ENCODE measurements at places on chromosomes 2 and 18. TPM values are rescaled to one million over a fixed set of nuclear protein-coding genes. Genes with fewer than 3 reads are reported as not detected.
A peak's percentile ranks its signal among the peaks of the same experiment; 100 is the strongest.

The FBXO48 gene
- 1.5 TPM for total RNA-seq

The NT5C1B gene
- total RNA-seq, result not detected

The FEV gene
- not detected for total RNA-seq

The CYRIA gene
- total RNA-seq, result 1.2 TPM

The AGXT gene
- not detected for total RNA-seq

The ANKZF1 gene
- total RNA-seq, result 76.0 TPM

The IL1RL1 gene
- total RNA-seq, result 0.22 TPM

The PROC gene
- 0.13 TPM for total RNA-seq

The TSPYL6 gene
- not detected for total RNA-seq

The PJVK gene
- total RNA-seq, result 1.9 TPM

The GALNT5 gene
- total RNA-seq, result not detected

DNA sequence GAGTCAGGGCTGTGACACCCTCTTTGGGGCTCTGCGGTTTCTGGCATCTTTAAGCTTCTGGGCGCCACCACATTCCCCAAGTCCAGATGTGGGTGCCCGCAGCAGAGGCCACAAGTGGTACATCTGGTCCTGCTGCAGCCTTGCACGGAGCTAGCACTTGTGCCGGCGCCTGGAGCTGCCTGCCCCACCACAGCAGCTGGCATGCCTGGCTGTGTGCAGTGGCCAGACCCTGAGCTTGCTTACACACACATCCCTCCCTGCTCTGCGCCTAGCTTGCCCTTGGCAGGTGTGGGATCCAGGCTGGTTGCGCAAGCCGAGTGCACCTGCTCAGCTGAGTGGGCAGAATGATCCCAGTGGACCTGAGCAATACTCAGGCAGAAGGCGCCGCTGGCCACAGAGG lies 27.3 kb downstream of the SLC4A10 start:
- DNase-seq, result no peak
- no peaks in the 10 kb centered on the region for H3K4me1 ChIP-seq
- H3K27me3 ChIP-seq, result no peaks in the 10 kb centered on the region
- no peak overlapping the region for H3K4me3 ChIP-seq
- no peak overlapping the region for H3K27ac ChIP-seq

- no peaks in the 10 kb centered on the region for H3K27me3 ChIP-seq
- peaks cover 71% of the 10 kb centered on the region for H3K4me1 ChIP-seq
- H3K27ac ChIP-seq, result no peak overlapping the region
Measured at GRCh38 chr18:63284827-63285733, 34.5 kb downstream of the BCL2 start.

- H3K27ac ChIP-seq, result no peak overlapping the region
- H3K4me3 ChIP-seq, result no peak overlapping the region
- H3K36me3 ChIP-seq, result no peaks in the 10 kb centered on the region
- H3K4me1 ChIP-seq, result no peaks in the 10 kb centered on the region
- DNase-seq, result no peak
Measured at GRCh38 chr18:9679125-9679524, 29.0 kb upstream of the RAB31 start.

DNA sequence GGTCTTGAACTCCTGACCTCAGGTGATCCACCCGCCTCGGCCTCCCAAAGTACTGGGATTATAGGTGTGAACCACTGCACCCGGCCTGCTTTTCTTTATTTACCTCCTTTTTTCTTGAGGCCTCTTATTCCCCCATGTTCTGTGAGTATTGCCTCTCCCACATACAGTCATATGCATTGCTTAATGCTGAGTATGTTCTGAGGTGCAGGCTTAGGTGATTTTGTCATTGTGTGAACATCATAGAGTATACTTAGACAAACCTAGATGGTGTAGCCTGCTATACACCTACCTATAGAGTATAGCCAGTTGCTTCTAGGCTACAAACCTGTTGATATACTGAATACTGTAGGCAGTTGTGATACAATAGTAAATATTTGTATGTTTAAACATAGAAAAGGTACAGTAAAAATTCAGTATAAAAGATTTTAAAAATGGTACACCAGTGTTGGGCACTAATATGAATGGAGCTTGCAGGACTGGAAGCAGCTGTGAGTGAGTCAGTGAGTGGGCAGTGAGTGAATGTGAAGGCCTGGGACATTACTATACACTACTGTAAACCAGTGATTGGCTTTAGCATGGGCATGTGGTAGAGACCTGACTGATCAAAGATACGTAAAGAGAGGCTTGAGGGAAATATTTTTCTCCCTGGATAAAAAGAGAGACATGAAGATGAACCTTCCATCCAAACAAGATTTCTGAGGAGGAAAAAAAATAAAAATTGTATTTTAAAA lies 17.6 kb downstream of the SLC39A10 start:
- no peak overlapping the region for H3K4me3 ChIP-seq
- H3K36me3 ChIP-seq, result no peaks in the 10 kb centered on the region
- H3K27me3 ChIP-seq, result no peaks in the 10 kb centered on the region
- no peak for DNase-seq

DNA sequence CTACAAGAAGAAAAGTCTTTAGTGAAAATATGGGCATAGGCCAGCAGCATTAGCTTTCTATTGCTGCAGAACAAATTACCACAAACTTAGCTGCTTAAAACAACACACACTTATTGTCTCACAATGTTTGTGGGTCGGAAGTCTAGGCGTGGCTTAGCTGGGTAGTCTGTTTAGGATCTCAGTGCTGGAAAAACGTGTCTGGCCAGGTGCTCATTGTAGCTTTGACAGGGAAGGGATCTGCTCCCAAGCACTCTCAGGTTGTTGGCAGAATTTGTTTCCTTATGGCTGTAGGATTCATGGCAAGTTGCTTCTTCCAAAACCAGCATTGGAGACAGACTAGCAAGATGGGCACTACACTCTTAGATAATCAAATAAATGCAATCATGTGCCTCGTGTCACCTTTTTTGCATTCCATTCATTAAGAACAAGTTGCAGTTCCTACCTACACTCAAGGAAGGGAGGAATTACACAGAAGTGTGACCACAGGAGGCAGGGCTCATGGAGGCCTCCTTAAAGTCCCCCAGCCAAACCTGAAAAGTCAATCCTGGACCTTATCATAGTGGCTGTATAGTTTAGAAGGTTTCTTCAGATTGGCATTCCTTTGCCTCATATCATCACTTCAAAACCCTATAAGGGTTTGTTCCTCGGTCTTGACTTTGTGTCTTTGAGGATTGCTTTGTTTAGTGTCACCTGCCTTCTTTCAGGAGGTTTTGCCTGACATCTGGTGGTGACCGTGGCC lies 17.3 kb downstream of the MRPL30 start:
- peaks cover 16% of the 10 kb centered on the region for H3K36me3 ChIP-seq
- no peaks in the 10 kb centered on the region for H3K27me3 ChIP-seq
- H3K4me3 ChIP-seq, result no peak overlapping the region
- H3K4me1 ChIP-seq, result no peaks in the 10 kb centered on the region
- H3K27ac ChIP-seq, result no peak overlapping the region
- no peak for DNase-seq

DNA sequence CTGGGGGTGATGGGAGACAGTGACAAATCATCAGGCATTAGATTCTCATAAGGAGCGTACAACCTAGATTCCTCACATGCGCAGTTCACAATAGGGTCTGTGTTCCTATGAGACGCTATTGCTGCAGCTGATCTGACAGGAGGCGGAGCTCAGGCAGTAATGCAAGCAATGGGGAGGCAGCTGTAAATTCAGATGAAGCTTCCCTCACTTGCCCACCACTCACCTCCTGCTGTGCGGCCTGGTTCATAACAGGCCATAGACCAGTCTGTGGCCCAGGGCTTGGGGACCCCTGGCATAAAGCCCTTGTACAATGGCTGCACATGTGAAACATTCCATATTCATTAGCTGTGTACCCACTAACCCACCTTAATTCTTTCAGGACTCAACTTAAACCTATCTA lies 18.0 kb downstream of the NMUR1 start:
- H3K4me3 ChIP-seq, result no peak overlapping the region
- H3K36me3 ChIP-seq, result no peaks in the 10 kb centered on the region
- H3K27ac ChIP-seq, result no peak overlapping the region
- H3K27me3 ChIP-seq, result no peaks in the 10 kb centered on the region
- no peak for DNase-seq
- peaks cover 13% of the 10 kb centered on the region for H3K4me1 ChIP-seq

GRCh38 chr2:240524963-240525718 lies 32.6 kb downstream of the ANKMY1 start:
- no peaks in the 10 kb centered on the region for H3K4me1 ChIP-seq
- H3K4me3 ChIP-seq, result no peak overlapping the region
- no peaks in the 10 kb centered on the region for H3K36me3 ChIP-seq
- no peak for DNase-seq

- no peaks in the 10 kb centered on the region for H3K27me3 ChIP-seq
- no peak for DNase-seq
- H3K4me1 ChIP-seq, result no peaks in the 10 kb centered on the region
- H3K4me3 ChIP-seq, result no peak overlapping the region
- no peak overlapping the region for H3K27ac ChIP-seq
Measured at GRCh38 chr18:43757273-43757672, 480.0 kb upstream of the SYT4 start.

DNA sequence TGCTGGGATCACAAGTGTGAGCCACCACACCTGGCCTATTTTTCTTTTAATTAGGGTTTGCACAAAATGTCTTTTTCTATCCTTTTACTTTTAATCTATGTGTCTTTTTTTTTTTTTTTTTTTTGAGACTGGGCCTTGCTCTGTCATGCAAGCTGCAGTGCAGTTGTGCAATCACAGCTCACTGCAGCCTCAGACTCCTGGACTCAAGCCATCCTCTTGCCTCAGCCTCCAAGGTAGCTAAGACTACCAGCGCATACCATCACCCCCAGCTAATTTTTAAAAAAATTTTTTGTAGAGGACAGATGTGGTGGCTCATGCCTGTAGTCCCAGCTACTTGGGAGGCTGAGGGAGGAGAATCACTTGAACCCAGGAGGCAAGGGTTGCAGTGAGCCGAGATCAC lies 27.1 kb downstream of the ADCY3 start:
- H3K36me3 ChIP-seq, result no peaks in the 10 kb centered on the region
- no peak overlapping the region for H3K4me3 ChIP-seq
- no peak overlapping the region for H3K27ac ChIP-seq
- H3K4me1 ChIP-seq, result no peaks in the 10 kb centered on the region

GRCh38 chr2:69644506-69644979 lies 1.0 kb upstream of the AAK1 start:
- H3K36me3 ChIP-seq, result no peaks in the 10 kb centered on the region
- H3K4me3 ChIP-seq, result peak overlapping the region; percentile 79
- H3K27ac ChIP-seq, result peak overlapping the region; percentile 71
- DNase-seq, result no peak
- H3K27me3 ChIP-seq, result no peaks in the 10 kb centered on the region
- H3K4me1 ChIP-seq, result peaks cover 45% of the 10 kb centered on the region

GRCh38 chr2:58532641-58533040 lies 291.5 kb upstream of the FANCL start:
- no peak for DNase-seq
- H3K27me3 ChIP-seq, result no peaks in the 10 kb centered on the region
- H3K27ac ChIP-seq, result no peak overlapping the region
- no peak overlapping the region for H3K4me3 ChIP-seq
- H3K4me1 ChIP-seq, result no peaks in the 10 kb centered on the region

DNA sequence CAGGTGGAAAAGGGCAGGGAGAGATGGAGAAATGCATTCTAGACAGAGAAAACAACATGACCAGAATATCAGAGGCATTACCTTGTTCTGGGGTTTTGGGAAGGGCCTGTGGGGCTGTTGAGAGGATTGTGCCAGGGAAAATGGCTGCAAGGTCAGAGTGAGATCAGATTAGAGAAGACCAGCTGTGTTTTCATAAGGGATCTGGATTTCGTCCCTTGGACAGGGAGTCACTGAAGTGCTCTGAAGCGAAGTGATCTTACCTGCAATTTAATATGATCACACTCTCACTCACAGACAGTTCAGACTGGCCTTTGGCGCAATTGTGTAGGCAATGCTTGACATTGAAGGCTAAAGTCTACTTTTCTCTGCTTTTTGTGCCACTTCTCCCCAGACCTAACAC lies 20.3 kb upstream of the REG3G start:
- no peak overlapping the region for H3K4me3 ChIP-seq
- H3K36me3 ChIP-seq, result no peaks in the 10 kb centered on the region
- DNase-seq, result no peak
- no peaks in the 10 kb centered on the region for H3K4me1 ChIP-seq
- H3K27me3 ChIP-seq, result no peaks in the 10 kb centered on the region
- H3K27ac ChIP-seq, result no peak overlapping the region

GRCh38 chr2:129016972-129017371 lies 698.3 kb upstream of the HS6ST1 start:
- no peaks in the 10 kb centered on the region for H3K27me3 ChIP-seq
- no peak overlapping the region for H3K27ac ChIP-seq
- H3K4me3 ChIP-seq, result no peak overlapping the region
- no peak for DNase-seq
- H3K4me1 ChIP-seq, result no peaks in the 10 kb centered on the region

DNA sequence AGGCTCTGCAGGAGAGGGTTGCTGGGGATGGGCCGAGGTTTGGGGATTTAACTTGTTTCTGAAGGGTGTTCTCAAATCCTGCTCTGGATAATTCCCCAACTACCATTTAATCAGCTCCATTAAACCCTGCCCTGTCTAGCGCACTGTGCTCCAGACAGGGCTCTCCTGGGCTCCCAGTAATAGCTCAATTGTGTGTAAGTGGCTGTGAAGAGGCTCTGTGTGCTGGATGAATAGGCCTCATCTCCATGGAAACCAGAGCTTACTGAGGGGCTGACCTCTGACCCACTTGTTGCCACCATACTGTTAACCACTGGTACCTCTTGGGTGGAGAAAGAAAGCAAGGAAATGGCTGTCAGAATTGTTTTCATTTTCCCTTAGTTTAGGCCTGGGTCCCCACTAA lies 92.9 kb downstream of the TGOLN2 start:
- no peaks in the 10 kb centered on the region for H3K27me3 ChIP-seq
- H3K27ac ChIP-seq, result no peak overlapping the region
- H3K4me1 ChIP-seq, result no peaks in the 10 kb centered on the region
- no peaks in the 10 kb centered on the region for H3K36me3 ChIP-seq
- no peak overlapping the region for H3K4me3 ChIP-seq
- no peak for DNase-seq

DNA sequence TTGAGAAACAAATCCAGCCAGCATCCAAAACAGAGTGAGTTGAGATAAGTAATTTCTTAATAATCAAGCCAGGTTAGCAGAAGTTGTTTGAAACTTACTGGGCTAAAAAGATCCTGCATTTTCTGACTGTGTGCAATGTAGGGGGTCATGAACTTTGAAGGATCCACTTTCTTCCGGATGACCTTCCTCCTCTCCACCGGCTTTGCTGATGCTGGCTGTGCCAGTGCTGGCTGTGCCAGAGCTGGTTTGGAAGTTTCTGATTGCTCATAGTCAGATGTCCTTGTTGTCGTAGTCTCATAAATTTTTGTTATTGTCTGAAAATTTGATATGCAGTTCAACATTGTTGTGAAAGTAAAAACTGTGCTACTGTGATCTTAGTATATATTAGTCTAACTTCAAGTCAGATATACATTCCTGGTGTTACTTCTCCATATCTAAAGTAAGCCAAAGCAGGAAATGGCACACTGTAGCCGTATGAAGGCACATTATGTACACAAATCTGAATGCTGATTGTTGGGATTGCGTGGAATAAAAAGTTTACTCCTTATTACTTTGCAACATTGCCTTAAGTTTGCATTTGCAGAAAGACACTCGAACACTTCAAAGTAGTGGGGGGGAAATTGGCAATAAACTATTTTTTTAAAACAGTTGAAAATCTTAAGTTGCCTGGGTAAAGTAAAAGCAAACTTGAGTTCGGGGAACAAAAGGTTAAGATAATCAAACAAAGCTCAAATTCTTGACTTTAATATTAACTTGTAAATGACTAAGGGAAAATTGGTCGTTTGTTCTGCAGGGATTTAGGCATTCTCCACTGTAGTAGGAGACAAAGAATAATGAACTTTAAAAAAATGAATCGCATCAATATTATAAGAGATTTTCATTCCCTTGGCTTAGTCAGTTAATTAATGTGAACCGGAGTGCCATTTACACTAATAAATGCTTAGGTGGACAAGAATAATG lies 6.4 kb downstream of the NEB start:
- H3K27ac ChIP-seq, result no peak overlapping the region
- DNase-seq, result no peak
- no peaks in the 10 kb centered on the region for H3K4me1 ChIP-seq
- H3K4me3 ChIP-seq, result no peak overlapping the region
